ENCODE measurements at places on chromosomes 2 and 18.

GRCh38 chr2:54709336-54709809 lies 14.1 kb upstream of the EML6 start:
- no peak for DNase-seq

- no peak for DNase-seq
Observed at GRCh38 chr2:232842689-232843088, 27.4 kb upstream of the SNORC start.

- DNase-seq, result no peak
Observed at GRCh38 chr18:60163622-60164021, 209.0 kb downstream of the MC4R start.

DNA sequence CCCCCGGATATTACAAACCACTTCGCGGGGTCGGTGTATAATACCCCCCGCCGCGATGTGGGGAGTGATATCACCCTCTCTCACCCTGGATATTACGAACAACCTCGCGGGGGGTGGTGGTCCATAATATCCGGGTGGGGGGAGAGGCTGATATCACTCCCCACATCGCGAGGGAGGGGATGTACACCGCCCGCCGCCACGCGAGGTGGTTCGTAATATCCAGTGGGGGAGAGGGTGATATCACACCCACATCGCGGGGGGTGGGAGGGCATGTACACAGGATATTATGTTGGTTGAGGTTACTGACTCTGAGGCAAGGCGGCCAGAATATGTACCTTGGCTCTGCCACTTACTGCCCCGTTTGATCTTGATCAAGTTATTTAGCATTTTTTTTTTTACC lies 14.8 kb upstream of the CWC22 start:
- no peak for DNase-seq

DNA sequence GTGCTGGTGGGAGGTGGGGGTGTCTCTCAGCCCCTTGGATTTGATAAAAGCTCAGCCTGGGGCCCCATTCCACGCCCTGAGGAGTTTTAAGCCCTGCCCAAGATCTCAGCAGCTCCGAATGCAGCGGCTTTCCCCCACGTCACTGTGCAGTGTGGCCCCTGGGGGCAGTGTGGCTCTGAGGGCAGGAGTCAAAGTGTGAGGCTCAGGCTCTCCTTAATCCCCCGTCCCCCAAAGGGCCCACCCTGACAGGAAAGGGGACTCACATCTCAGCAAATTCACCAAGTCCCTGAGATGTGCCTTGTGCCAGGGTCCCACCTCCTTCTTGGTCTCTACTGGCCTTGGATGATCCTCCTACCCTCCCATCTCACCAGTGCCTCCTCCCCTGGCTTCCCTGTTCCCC lies 25.2 kb downstream of the NPPC start:
- no peak for DNase-seq

DNA sequence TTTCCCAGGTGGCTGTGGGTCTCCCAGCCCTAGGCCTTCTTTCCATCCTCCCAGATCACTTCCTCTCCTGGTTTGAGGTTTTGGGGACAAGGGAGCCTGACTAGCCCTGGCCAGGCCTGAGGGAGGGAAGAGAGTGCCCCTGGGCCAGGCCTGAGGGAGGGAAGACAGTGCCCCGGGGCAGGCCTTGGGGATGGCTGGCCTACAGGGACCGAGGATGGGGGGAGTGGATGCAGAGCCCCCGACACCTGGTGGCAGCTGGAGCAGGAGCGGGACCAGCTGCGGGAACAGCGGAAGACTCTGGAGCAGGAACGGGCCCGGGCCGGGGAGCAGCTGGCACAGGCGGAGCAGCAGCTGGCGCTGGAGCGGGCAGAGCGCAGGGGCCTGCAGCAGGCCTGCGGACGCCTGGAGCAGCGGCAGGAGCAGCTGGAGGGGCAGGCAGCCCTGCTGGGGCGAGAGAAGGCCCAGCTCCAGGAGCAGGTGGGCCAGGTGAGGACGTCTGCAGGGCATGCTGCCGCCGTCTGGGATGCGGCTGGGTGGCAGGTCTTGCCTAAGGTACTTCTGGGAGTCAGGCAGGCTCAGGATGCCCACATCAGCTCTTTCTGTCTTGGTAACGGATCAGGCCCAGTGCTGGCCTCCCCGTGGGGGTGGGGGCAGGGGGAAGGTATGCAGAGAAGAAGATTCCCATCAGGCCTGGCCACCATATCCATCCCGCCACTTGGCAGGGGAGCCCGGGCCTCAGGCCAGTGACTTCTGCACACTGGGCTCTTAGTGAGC lies 29.2 kb downstream of the CROCC2 start:
- no peak for DNase-seq

DNA sequence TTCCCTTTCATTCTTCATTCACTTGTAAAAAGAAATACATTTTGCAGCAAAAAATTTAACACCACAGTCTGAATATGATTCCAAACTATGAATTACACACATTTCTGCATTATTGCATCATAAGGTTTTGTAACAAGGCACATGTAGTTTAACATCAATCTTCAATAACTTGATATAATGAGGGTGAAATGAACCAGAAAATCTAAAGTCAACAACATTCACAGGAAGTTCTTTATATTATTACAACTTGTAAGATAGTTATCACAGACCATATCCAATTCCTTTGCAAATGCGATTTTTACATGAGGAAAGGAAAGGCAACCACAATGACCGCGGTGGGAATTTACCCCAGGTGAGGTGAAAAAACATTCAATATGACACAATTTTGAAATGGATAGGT lies 213.3 kb downstream of the NAPG start:
- DNase-seq, result peak; percentile 54

- DNase-seq, result peak; percentile 30
Observed at GRCh38 chr2:70553334-70553583, 367 bp downstream of the TGFA start.

GRCh38 chr2:101401326-101401665 lies 14.0 kb upstream of the CREG2 start:
- no peak for DNase-seq

DNA sequence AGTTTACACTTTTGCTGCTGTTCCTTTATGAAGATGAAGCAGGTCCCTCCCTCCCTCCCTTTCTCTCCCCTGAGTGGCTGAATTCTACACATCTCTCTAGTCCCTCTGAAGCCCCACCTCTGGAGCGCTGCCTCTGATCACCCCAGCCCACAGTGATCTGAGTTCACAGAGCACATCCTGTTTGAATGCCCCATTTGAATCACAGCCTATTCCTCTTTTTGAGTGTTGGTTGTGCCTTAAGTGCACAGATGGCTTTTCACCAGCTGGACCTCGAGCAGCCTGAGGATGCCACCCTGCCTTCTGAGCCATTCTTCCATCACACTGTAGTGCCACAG lies 87.1 kb downstream of the ITGB1BP1 start:
- peak; percentile 76 for DNase-seq

DNA sequence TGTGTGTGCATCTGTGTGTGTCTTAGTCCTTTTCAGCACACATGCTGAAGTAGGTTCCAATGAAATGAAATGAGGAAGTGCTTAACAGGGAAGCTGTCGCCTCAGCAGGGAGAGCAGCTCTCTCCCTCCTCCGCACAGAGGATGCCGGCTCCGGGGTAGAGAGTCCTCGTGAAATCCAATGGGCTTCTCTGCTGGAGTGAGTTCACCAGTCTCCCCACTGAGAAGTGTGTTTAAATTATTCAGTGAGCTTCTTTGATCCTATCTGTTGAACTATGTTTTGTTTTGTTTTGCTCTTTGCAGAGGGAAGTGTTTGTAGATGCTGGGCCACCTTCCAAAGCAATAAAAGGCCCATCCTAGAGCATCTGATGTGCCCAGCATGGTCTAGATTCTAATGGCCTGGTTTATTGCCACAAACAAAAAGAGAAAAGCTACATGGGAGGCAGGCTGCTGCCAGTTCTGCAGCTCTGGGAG lies 6.7 kb downstream of the PPP1R7 start:
- peak; percentile 89 for DNase-seq

- DNase-seq, result no peak
Observed at GRCh38 chr2:96186562-96186961, 22.1 kb downstream of the STARD7 start.

- no peak for DNase-seq
Observed at GRCh38 chr2:155975734-155976133, 356.8 kb downstream of the NR4A2 start.

DNA sequence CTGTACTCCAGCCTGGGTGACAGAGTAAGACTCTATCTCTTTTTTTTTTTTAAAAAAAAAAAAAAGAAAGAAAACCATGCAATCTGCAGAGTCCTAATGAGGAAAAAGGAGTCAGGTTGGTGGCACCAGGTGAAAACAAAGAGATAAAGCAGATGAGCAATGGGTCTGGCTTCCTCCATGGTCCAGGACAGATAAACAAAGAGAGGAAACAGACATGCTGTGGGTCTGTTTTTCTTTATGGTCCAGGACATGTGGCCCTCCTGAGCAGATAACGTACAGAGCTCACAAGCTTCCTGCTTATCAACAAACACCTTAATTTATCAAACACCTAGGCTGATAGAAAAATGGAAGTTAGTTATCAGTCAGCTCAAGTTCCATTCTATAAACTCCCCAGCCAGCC lies 24.4 kb upstream of the TUBB6 start:
- no peak for DNase-seq

DNA sequence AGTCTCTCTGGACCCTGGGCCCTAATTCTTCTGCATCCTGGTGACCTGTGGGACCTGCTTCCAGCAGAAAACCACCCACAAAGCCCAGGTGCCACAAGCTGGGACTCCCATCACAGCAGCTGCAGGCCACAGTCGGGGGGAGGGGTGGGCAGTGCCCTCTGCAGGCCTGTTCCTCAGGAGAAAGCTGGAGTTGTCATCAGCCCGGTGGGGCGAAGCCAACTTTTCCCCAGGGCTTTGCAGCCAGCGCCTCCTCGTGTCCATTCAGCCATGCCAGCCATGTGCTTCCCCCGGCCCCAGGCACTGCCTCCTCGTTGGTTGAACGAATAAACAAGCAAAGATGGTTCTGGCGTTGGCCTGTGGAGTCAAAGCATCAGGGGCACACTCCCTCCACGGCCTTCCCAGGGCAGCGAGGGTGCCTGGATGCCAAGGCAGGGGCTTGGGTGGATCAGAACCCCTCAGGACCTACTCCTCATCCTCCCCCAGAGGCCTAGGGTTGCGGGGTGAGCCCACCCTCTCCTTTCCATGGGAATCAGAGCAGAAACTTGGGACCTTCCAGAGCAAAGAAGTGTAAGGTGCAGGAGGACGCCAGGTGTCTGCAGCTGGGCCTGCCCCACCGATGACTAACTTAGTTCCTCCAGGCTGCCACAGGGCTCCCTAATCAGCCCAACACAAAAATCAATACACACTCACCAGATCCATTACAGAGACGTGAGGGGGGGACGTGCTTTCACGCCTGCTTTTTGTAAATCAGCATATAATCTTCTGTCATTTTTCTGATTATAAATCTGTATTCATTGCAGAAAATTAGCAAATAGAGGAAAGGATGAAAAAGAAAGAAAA lies 75.7 kb upstream of the RAB6C start:
- DNase-seq, result no peak

GRCh38 chr18:55007602-55008001 lies 48.3 kb upstream of the CCDC68 start:
- DNase-seq, result no peak

DNA sequence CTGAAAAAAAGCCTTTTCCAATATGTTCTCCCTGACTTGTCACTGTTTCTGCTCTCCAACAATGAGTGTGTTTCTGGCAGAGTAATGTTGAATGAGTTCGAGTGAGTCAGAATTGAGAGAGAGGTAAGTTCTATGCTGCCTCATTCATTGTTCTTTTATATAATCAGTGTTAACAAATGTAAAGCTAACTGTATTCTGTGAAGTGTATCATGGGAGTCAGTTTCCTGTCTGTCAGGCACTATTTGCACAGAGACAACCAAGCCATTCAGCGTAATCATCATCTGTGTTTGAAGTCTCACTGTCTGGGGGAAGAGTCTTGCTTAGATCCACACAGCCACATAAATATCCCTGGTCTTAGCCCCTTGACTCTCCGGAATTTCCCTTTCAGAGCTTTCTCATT lies 22.0 kb upstream of the UPP2 start:
- peak; percentile 0 for DNase-seq

DNA sequence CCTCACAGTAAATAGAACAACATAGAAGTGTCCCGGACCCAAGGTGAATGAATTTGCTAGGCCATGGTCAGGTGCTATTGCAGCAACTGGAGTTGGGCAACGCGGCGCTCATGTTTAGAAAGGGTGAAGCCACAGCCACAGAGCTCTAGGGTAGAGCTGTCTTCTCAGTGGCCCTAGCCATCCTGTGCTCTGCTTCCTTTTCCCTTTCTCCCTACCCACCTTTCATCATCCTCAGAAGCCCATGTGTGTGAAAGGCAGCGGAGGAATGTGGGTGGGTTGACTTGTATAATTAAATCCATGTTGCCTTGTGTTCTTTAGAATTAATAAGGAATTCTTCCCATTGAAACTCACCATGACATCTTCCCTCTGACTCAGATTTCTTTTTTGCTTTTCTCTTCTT lies 336.7 kb downstream of the OSR1 start:
- DNase-seq, result no peak

- no peak for DNase-seq
Observed at GRCh38 chr2:236831698-236832097, 254.0 kb upstream of the COPS8 start.

DNA sequence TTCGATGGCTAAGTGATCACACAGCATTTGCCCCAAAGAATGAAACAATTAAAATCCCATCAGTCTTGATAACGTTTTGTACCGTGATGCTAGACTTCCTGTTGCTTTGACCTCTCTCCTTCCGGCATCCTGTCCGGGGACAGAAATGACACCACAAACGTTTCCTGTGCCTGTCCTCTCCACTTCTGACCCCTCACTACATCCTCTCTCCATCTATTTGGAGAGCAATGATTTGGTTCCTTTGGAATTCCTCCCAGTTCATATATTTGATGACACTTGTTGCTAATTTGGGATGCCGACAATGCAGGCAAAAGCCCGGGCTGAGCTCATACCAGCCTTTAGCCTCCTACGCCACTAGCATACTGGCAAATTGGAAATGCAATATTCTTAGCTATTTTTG lies 151.2 kb upstream of the CCDC68 start:
- DNase-seq, result no peak

GRCh38 chr2:38079116-38080052 lies 3.4 kb upstream of the CYP1B1 start:
- no peak for DNase-seq

GRCh38 chr18:75109819-75110218 lies 99.1 kb downstream of the PTGR3 start:
- no peak for DNase-seq

DNA sequence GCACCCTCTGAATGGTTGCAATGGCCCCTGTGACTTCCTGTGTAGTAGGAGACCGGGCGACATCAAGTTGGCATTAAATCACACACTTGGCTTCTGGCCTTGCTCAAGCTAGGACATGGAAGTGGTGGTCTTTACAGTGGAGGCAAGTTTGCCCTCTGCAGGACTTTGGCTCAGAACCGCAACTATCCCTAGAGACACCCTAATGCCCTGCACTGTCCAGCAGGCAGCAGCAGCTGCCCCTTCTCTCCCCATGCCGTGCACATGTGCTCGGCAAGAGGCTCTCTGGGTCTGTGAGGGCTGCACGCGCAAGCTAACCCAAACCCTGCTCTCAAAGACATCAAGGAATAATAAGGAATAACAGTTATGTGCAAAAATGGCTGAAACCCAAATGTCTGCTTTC lies 106.5 kb downstream of the COL6A3 start:
- no peak for DNase-seq

Measured in NCI-H2081 (cell line).